T-helper 9 cell (primary cell): ENCODE measurements at places on chromosomes 4 and X.
A peak's percentile ranks its signal among the peaks of the same experiment; 100 is the strongest.

GRCh38 chrX:21798677-21799219 lies 40.7 kb upstream of the MBTPS2 start:
- no peak for DNase-seq

- DNase-seq: no peak
Observed at GRCh38 chr4:1412376-1413203, 6.3 kb upstream of the NKX1-1 start.

DNA sequence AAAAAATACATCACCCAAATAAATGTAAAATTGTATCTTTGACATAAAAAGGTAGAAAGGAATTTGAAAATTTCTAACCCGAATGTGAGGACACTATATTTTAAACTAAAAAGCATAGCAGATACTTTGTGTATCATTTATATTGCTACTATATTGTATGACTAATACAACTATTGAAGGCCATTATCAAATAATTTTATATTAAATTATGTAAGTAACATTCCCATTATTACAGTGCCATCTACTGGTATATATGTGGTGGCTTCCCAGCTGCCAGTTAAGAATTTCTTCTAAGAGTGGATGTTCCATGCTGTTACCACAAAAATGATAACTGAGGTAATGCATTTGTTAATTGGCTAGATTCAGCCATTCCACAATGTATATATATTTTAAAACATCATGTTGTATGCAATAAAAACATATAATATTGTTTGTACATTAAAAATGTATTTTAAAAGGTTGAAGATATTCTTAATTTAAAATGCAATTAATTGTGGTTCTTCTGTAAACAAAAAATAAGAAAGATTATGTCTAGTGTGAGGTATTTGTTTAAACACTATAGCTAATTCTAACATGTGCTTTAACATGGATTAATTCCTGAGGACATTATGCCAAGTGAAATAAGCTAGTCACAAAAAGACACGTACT lies 65.3 kb downstream of the EGF start:
- no peak for DNase-seq

DNA sequence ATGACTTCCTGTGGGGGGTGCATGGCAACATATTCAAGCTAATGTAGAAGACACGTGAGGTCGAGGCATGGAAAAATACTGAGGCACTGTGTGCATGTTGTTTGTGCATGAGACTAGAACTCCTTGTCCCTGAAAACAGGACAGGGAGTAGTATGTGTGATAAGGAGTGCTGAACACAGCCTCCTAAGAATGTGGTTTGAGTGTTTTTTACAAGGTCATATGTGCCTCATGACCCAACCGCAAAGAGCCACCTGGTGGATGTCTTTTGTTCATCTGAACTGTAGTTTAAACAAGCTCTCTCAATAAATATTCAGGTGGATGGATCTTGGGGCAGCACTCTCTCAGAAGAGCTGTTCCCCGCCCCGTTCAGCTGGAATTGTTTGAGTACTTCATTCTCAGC lies 226.6 kb downstream of the NLGN4X start:
- DNase-seq: no peak

DNA sequence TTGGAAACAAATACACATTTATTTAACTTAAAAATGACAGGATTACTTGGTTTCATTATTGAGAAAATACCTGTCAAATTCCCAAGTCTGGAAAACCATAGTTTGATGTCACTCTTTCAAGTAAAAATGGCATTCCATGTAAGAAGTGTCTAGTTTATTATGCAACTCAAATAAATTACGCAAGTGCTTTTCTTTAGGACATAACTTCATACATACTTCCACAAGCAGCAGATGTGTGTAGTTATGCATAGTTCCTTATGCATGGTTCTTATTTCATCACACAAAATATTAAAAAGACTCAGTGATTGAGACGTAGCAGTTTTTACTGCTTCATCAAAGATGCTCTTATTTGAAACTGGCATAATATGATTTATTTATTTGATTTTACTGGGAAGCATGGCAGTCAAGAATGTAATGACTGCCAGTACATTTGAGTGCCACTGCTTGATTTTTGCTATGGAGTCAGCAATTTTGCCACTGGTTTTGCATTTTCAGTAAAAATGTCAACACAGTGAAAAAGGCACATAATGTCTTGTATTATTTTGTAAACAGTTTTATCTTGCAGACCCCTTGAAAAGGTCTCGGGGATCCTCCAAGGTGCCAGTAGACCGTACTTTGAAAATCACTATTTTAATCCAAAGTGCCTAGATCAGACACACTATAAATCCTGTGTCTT lies 62.1 kb downstream of the CLCN3 start:
- no peak for DNase-seq

DNA sequence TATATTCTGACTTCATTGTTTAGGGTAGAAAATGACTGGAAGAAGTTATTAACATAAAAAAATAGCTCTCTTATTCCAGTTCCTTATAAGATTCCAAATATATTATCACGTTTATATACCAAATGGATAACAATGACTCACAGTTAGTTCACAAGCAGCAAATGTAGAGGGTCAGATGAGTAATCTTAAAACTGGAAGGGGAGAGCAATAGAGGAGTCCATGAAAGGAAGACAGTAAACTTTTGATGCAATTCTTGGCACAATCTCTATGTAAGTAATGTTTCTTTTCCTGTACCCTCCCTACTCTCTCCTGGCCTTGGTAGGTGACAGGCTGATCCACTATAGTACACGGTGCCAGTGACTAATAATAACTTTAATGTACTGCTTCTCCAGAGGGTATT lies 259.0 kb upstream of the TRPC5 start:
- no peak for DNase-seq

DNA sequence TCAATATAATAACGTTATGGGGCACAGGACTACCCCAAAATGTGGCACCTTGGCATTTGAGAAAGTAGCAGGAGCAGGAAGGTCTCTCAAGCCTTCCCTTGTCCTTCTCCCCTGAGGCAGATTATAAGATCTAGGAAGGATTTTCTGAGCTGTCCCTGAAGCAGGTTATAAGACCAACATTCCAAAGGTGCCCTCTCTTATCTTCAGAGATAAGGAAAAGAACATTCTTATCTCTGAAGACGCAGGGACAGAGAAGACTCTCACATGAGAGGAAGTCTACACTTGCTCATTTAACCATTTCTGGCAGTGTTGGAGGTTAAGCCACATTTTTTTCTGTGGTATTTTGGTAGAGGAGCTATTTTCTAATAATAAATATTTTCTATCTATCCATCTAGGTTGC lies 437.9 kb upstream of the MAOA start:
- no peak for DNase-seq

DNA sequence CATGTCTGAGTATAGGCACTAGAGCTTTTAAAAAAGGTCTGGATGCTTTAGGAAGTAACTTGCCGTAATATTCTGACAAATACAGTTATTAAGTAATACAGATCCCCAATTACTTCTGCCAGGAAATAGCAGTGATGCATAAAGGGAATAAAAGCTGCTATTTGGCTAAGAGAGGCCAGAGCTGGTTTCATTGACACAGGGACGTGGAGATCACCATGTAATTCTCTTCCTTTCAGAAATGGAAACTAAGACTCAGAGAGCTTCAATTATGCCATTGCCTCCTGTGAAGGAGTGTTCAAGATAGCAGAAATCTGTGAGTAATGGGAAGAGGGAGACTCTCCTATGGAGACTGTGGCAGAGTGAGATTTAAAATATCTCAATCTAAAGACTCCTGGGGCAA lies 238.1 kb downstream of the SLITRK2 start:
- no peak for DNase-seq

DNA sequence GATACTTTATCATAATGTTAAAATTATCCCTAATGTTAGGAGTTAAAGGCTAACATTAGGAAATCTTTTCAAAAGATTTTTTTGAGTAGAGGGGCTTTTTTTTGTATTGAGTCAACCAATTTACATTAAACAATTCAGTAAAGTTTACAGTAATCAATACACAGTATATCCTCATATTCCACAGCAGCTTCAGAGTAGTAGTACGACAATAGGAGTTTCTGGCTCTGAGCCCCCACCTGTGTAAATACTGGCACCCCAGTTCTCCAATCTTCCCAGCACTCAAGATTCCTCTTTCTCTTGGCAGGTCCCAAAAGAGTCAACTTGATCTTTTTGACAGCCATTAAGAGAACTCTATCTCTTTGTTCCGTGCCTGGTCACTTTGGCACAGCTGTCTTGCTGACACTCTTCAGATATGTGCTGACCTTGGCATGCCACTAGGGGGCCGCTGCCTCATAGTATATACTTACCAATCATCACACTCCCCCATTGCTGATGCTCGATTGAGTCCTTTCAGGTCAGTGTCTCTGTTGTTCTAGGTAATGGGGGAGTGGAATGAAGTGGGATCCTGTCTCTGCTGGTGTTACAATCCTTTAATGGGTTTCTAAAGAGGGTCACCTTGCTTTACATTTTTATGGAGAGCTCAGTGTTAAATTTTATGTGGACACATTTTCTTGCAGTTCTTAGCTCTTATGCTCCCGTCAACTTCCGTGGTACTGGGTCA lies 19.5 kb upstream of the CCNI start:
- DNase-seq: peak; percentile 56

DNA sequence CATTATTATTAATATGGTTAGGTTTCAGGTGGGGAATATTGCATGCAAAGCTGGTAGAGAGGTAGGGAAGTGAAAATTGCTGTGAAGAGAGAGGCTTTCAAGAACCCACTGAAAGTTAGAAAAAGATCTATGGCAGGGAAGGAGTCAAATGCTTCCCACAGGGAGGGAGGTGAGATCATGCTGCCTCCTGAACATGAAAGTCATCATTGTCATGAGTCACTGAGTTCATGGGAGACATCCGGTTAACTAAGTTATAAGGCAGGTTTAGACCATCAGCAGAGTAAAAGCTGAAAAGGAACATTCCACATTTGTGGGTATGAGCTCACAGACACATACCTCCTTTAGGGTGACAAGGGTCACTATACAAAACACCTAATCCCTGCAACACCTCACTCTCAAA lies 16.2 kb downstream of the GATB start:
- no peak for DNase-seq

- DNase-seq: no peak
Observed at GRCh38 chr4:165522050-165522449, 143.2 kb downstream of the CPE start.

GRCh38 chrX:44157283-44157682 lies 184.1 kb upstream of the NDP start:
- no peak for DNase-seq

DNA sequence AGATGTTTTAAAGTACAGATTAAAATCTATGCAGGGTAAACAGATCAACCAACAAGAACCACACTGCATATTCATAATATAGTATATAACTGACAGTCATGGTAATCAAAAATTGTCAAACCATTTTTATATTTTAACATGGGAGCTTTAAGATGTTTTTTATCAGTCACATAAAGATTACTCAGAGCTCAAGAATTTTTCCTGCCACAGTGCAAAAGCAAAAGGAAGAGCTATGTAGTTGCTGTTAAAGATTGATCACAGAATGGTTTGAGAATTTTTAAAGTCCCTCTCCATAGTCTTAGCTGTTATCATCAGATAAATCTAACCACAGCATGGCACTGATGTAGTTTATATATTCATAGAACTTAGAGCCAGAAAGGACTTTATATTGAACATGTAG lies 8.5 kb downstream of the RAB9B start:
- no peak for DNase-seq

GRCh38 chr4:111204797-111205196 lies 581.9 kb upstream of the PITX2 start:
- no peak for DNase-seq

GRCh38 chr4:11455201-11455835 lies 26.6 kb upstream of the HS3ST1 start:
- DNase-seq: no peak

DNA sequence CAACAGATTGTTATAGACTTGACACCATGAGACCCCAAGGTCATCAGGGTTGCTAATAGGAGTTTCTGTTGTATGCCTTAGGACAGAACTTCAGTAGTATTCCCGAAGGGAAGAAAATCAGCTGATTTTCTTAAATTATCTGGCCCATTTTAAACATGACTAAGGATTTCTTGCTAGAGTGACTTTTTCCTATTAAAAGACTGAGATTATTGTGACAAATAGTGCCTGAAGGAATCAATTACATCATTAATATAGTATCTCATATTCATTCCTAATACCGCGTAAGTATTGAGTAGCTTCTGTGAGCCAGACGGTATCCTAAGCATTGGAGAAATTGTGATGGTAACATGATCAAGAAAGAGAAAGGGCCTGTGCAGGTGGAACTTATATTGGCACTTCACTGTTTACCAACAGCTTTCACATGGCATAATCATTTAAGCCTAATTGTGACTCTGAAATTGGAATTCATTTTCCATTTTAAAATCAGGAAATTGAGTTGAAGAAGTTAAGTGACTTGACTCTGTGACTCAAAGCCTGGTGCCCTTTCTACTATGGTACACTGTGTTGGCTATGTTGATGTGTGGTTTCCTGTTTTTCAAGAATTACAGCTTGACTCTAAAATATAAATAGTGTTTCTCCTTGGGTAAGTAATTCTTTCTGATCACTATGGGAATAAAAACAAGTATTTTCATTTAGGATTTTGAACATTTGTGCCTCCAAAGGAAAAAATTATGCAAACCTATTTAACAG lies 4.1 kb downstream of the AFF1 start:
- no peak for DNase-seq

GRCh38 chr4:8325291-8325973 lies 55.9 kb downstream of the HTRA3 start:
- DNase-seq: no peak

GRCh38 chr4:37503261-37503660 lies 182.9 kb downstream of the RELL1 start:
- DNase-seq: no peak

- no peak for DNase-seq
Observed at GRCh38 chrX:1925053-1925481, 310.2 kb downstream of the ASMT start.

GRCh38 chrX:31024866-31025265 lies 47.0 kb downstream of the FTHL17 start:
- DNase-seq: no peak

- no peak for DNase-seq
Observed at GRCh38 chr4:168131196-168131595, 38.9 kb downstream of the ANXA10 start.

GRCh38 chr4:12573716-12574115 lies 910.4 kb downstream of the RAB28 start:
- DNase-seq: no peak

DNA sequence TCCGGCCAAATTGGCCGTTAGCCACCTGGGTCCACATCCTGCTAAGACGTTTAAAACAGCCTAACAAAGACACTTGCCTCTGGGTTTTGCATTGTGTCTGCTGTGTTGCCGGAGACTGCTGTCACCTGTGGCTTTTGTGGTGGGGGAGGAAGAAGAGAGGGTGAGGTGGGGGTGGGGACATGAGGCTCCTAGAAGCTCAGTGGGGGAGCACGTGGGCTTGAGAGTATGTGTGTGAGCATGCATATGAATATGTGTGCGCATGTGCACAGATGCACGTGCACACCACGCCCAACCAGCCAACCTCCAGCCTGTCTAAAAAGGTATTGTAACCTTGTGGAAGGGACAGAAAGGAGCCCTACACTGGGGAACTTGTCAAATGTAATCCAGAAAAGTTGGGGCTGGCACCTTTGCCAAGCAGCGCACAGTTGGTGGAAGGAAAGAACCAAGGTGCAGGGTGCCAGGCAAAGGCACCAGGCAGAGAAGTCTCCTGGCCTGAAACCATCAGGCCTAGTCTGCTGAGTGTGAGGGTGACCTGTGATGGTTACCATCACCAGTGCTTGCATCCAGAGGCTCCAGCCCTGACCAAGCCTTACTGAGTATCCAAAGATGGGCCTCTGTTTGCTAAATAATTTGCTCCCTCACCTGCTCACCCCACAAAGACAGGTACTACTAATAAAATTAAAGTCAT lies 10.1 kb upstream of the SASH3 start:
- DNase-seq: peak; percentile 63

- DNase-seq: no peak
Observed at GRCh38 chr4:155099231-155099630, 109.2 kb upstream of the NPY2R start.
